ENCODE measurements at places on chromosomes 12 and 14. TPM values are rescaled to one million over a fixed set of nuclear protein-coding genes. Genes with fewer than 3 reads are reported as not detected.

- peaks cover 2% of the 10 kb centered on the region for H3K27me3 ChIP-seq
- no peak for DNase-seq
- H3K27ac ChIP-seq, result no peak overlapping the region
- H3K4me1 ChIP-seq, result no peaks in the 10 kb centered on the region
- H3K4me3 ChIP-seq, result no peak overlapping the region
Measured at GRCh38 chr12:8648576-8649205, 13.9 kb downstream of the MFAP5 start.

GRCh38 chr12:78167510-78167909, 336.8 kb downstream of the NAV3 start:
- no peak overlapping the region for H3K27ac ChIP-seq
- no peak for DNase-seq
- no peaks in the 10 kb centered on the region for H3K4me1 ChIP-seq
- H3K36me3 ChIP-seq, result no peaks in the 10 kb centered on the region
- no peak overlapping the region for H3K4me3 ChIP-seq
- no peaks in the 10 kb centered on the region for H3K27me3 ChIP-seq

GRCh38 chr12:3680919-3681594, 71.9 kb downstream of the CRACR2A start:
- DNase-seq, result no peak
- no peak overlapping the region for H3K4me3 ChIP-seq
- no peaks in the 10 kb centered on the region for H3K27me3 ChIP-seq
- peaks cover 43% of the 10 kb centered on the region for H3K36me3 ChIP-seq

The LLPH gene
- 26.3 TPM for total RNA-seq

DNA sequence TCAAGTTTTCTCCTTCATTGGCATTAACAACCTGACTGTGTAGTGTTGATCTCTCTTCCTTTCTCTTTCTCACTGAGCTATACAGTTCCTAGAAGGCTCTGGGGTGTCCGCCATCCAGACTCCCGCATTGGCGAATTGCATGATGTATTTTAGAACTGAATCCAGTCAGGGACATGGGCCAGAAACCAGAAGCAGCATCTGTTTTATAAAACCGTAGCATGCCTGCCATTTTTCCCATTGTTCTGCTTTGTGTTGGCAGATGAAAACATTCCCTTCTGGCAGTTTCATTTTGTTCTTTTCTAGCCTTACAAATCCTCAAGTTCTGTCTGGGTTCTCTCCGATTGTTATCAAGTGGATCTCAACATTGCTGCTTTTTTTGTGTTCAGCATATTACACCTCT, 268.3 kb upstream of the SEL1L start:
- DNase-seq, result no peak
- H3K4me1 ChIP-seq, result no peaks in the 10 kb centered on the region
- no peaks in the 10 kb centered on the region for H3K27me3 ChIP-seq
- H3K4me3 ChIP-seq, result no peak overlapping the region
- no peak overlapping the region for H3K27ac ChIP-seq

GRCh38 chr12:115763376-115763775, 514.1 kb downstream of the MED13L start:
- H3K27ac ChIP-seq, result no peak overlapping the region
- no peaks in the 10 kb centered on the region for H3K4me1 ChIP-seq
- no peak for DNase-seq
- no peaks in the 10 kb centered on the region for H3K36me3 ChIP-seq
- H3K27me3 ChIP-seq, result no peaks in the 10 kb centered on the region

DNA sequence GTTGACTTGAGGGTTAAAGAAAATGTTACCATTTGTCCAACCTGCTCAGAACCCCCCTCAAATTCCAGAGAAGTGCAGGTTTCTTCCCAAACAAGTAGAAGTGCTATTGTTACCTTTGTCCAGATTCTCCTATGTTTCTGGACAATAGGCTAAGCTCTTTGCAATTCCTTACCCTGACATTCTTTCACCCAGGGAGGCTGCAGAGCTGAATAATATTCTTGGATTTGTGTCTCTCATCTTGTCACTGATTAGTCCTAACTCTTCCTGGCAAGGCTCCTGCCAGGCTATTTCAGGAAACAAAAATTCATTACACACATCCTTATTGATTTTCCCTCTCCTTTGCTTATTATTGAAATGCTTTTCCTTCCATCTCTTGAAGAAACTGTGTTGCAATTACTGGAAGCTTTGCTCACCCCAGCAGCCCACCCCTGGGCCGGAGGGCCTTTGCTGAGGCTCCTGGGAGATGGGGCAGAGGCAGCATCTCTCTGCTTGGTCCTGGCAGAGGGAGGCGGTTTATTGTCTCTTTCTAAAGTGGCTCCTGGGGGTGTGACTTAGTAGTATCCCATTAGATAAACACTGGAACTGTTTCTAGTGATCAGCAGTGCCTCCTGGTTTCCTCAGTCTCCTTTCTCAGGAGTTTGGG, 207.5 kb upstream of the PELI2 start:
- DNase-seq, result no peak
- no peaks in the 10 kb centered on the region for H3K36me3 ChIP-seq
- no peak overlapping the region for H3K4me3 ChIP-seq
- H3K27me3 ChIP-seq, result no peaks in the 10 kb centered on the region

The DBX2 gene
- not detected for total RNA-seq

The ANKRD33 gene
- total RNA-seq, result not detected

The TDRD9 gene
- total RNA-seq, result not detected

- H3K4me1 ChIP-seq, result no peaks in the 10 kb centered on the region
- H3K36me3 ChIP-seq, result no peaks in the 10 kb centered on the region
- H3K27ac ChIP-seq, result no peak overlapping the region
- no peak overlapping the region for H3K4me3 ChIP-seq
- DNase-seq, result peak; percentile 7
- H3K27me3 ChIP-seq, result no peaks in the 10 kb centered on the region
Measured at GRCh38 chr12:25404955-25405354, 148.1 kb downstream of the LMNTD1 start.

DNA sequence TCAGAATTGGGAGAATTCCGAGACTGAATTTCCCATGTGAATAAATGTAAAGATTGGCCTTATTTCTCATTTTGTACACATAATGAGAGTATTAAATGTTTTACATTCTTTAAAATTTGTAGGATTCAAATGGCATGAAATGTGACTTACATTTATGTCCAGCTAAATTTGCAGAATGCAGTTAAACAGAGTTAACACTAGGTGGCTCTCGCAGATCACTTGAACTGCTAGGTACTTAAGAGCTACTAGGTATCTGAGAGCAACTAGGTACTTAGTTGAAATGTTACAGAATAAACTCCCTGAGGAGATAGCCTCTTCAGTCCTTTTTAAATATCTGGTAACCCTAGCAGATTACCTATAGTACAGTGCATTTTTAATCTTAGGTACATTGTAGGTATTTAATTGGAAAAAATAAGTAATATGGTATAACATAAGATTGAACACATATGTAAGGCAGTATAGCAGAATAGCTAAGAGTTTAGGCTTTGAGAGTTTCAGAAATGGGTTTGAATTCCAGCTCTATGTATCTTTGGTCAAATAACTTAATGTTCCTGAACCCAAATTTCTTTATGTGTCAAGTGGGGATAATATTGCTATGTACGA, 73.8 kb downstream of the KIAA0586 start:
- H3K27me3 ChIP-seq, result no peaks in the 10 kb centered on the region
- DNase-seq, result peak; percentile 22
- no peaks in the 10 kb centered on the region for H3K4me1 ChIP-seq
- H3K36me3 ChIP-seq, result peaks cover 22% of the 10 kb centered on the region
- H3K27ac ChIP-seq, result no peak overlapping the region

The TTC6 gene
- not detected for total RNA-seq

Measured in K562 (cell line).